Adipocyte (in vitro differentiated cells): ENCODE measurements at places on chromosomes 1 and 21.

- DNase-seq: no peak
Measured at GRCh38 chr1:203791498-203791897, 3.9 kb upstream of the ZBED6 start.

GRCh38 chr21:38913120-38913892 is 107.6 kb downstream of the ETS2 start:
- DNase-seq: peak; percentile 66

DNA sequence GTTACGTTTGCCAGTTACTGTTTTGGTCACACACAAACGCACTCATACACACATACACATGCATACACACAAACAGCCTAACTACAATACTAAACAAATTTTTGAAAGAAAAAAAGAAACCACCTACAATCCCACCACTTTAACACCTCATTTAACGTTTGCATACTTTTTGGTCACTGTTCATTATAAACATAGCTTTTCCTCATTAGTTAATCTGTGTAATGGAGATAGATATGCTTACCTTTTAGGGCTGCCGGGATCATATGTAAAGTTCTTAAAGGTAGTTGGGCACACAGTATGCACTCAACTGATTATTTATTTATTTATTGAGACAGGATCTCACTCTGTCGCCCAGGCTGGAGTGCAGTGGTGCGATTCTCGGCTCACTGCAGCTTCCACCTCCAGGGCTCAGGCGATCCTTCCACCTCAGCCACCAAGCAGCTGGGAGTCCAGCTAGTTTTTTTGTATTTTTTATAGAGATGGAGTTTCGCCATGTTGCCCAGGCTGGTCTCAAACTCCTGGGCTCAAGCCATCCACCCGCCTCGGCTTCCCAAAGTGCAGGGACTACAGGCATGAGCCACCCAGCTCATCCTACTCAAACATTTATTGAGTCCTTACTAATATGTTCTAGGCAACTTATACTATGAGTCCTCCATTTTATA is 677 bp upstream of the BCL10 start:
- no peak for DNase-seq

- DNase-seq: no peak
Measured at GRCh38 chr1:190476806-190477205, 858 bp downstream of the BRINP3 start.

- DNase-seq: no peak
Measured at GRCh38 chr1:56359056-56359455, 220.3 kb downstream of the PLPP3 start.

DNA sequence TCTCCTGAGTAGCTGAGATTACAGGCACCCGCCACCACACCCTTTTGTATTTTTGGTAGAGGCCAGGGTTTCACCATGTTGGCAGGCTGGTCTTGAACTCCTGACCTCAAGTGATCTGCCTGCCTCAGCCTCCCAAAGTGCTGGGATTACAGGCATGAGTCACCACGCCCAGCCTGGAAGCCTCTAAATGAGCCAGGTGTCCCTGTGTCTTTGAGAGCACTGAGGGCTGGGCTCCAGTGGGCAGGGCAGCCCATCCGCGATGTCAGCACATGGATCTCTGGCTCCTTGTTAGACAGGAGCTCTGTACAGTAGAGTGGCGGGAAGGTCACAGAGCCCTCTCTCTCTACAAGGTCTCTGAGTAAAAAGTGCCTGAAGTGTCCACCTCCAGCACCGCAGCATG is 124.3 kb downstream of the PGBD5 start:
- DNase-seq: no peak

GRCh38 chr1:19564366-19564765 is 79.0 kb upstream of the CAPZB start:
- no peak for DNase-seq

- no peak for DNase-seq
Measured at GRCh38 chr1:32099426-32099825, 8.4 kb upstream of the KPNA6 start.

- DNase-seq: peak; percentile 3
Measured at GRCh38 chr1:226816576-226816975, 53.8 kb upstream of the PSEN2 start.

- DNase-seq: peak; percentile 25
Measured at GRCh38 chr1:84603223-84603622, 29.0 kb upstream of the CTBS start.

- no peak for DNase-seq
Measured at GRCh38 chr21:37224861-37225839, 42.0 kb downstream of the VPS26C start.
